ENCODE measurements at places on chromosomes 7 and 10.

GRCh38 chr10:100816671-100817070, 71.3 kb downstream of the PAX2 start:
- no peak for DNase-seq

GRCh38 chr7:78970440-78970916, 483.0 kb downstream of the MAGI2 start:
- DNase-seq = no peak

GRCh38 chr7:49767719-49768118, 5.7 kb upstream of the VWC2 start:
- no peak for DNase-seq

- no peak for DNase-seq
These were observed 268.3 kb upstream of the IGFBP3 start for GRCh38 chr7:46189255-46189790.

DNA sequence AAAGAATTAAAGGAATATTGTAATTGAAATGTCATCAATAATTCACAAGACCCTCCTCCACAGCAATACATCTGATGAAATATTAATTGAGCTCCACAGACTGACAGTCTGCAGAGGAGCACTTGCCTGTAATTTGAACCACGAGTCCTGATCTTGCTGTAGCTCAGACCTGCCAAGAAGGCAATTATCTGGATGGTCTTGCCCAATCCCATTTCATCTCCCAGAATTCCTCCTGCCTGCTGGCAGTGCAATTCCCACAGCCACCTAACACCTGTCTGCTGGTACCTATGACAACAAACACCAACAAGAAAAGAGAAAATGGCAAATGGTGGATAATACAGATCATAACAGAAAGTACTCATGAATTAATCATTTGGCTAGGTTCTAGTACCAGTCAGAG, 38.5 kb downstream of the ERCC6 start:
- DNase-seq = no peak

GRCh38 chr7:129225206-129225930, 538 bp downstream of the AHCYL2 start:
- DNase-seq = peak; percentile 72

GRCh38 chr10:45000752-45001380, at the start of gene ZNF22:
Gene ZNF22 (plus strand): TSS chr10:45000923. CDS start chr10:45003369, 2,446 bp downstream.
- peak; percentile 69 for DNase-seq

GRCh38 chr7:41917-42565, 150.3 kb upstream of the FAM20C start:
- no peak for DNase-seq

DNA sequence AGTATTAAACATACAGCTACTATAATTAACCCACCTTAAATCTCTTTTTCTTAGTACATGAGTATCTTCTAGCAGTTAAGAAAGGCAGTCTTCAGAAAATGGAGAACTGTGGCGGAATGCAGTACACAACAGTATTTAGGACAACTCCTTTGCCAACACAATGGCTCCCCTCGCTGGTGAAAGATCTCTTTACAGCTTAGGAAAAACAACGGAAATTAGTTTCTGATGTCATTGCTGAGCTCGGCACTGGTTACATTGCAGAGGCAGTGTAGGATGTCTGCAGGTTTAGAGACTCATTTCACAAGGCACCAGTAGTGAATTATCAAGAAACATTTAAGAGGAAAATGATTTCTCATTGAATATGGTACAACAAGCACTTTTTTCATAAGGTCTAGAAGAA, 43.4 kb downstream of the GLRX3 start:
- DNase-seq = peak; percentile 60

DNA sequence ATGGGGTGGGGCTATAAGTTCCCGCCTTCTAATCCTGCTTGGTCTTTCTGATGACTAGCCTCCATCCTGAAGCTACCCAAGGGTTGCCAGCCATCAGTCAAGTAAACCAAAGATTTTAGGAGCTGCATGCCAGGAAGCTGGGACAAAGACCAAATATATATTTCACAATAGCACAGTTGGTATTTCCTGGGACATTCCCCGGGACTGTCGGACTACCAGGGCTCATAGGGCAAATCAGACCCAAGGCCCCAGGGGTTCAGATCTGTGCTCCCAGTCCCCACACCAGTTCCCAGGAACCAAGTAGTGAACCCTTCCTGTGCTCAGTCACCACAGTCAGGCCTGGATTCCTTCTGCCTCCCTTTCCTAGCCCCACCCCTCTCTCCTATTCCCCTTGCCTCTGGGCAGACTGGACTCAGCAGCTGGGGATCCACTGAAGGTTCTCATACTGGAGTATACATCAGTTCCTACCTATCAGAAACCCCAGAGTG, 5.7 kb upstream of the CXCL12 start:
- DNase-seq = no peak
